Stimulated activated memory B cell treated with anti-CD40 and anti-IgM and Interleukin-4, amounts not matched to agents 10 μg/mL and 1 μg/mL and 100 μg/mL, for 72 hours (primary cell): ENCODE measurements at places on chromosomes 6 and 20.

- no peak for ATAC-seq
Measured at GRCh38 chr6:119308991-119309657, 40.4 kb downstream of the MAN1A1 start.

GRCh38 chr20:57913156-57913930, 203.5 kb upstream of the PMEPA1 start:
- ATAC-seq: peak; percentile 17

DNA sequence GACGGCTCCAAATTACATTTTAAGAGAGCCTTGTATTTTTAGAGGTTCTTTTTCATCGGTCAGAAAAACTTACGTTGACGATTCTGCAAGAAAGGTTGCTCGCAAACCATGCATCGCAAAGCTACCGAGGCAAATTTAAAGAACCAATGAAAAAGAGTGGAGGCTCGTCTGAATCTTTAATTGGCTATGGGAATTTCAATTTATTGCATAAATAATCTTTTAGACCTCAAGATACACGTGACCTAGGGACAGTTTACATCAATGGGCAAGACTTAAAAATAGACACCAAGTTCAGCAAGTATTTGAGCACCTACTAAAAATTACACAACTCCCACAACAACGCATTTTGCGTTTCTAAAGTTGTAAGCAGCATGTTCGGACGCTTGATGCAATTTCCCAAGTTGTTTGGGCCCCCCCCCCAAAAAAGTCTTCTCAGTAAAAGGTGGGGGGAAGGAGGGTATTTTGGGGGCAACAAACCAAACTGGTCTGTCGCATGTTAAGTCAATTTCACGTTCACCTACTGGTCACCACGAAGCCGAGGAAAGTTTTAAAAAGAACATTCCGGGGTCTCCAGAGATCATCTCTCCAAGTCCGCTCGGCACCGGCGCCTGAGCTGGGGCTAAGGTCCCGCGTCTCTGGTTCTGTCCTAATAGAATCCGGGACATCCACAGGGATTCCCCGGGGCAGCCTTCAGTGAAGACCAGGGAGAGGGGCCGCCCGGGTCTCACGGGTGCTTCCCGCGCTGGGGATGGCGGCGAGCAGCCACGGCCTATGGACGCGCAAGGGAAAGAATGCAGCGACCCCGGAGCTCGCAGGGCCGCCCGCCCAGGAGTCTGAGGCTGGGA, 851 bp downstream of the SNX5 start:
- no peak for ATAC-seq

DNA sequence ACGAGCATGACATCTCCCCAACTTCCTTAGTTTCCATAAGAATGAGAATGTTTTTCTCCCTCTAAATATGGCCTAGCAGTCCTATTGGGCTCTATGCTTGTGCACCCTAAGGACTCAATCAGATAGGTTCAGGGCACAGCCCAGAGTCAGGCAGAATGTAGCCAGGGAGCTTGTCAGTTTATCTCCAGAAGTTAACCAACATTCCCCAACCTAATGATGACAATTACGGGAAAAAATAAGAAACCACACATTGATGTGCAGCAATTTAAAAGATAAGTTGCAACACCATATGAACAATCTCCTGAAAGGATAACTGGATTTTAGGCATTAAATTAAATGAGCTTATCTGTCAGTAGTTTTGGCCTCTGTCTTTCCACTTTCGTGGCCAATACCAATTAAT, 71.1 kb downstream of the HDDC2 start:
- no peak for ATAC-seq
